NCI-H1105 treated with DMSO at 0.1 percent for 48 hours (cell line): ENCODE measurements at places on chromosomes 1 and 21.

DNA sequence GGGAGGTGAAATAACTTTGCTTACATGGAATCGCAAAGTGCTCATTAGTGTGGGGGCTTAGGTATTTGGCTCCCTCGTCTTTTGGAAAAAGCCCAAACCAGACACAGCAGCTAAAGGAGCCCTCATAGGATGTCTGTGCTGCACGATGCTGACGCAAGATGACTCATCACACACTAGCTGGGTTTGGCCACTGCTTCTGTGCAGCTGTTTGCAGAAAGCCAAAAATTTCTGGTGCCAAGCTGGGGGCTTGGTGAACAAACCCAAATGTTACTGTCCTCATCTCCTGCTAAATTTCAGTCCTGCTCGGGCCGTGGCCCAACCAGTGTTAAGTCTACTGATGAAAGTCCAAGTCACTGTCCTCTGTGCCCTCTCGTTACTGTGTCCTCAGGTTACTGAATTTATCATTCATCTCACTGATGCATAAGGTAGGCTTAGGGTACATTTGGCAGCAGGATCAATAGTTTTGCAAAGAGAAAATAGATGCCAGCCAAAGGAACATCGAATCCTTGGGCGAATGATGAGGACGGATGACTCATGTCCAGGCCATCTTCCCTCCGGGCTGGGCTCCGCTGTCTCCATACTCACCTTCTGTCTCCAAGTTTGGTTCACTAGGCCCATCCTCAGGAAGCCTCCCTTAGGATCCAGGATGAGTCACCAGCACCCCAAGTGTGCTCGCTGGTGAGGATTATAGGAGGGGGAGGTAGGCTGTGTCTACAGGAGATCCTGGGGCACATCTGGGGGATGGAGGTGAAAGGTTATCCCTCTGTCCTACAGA lies 177.7 kb downstream of the ADSS2 start:
- peak; percentile 2 for DNase-seq

DNA sequence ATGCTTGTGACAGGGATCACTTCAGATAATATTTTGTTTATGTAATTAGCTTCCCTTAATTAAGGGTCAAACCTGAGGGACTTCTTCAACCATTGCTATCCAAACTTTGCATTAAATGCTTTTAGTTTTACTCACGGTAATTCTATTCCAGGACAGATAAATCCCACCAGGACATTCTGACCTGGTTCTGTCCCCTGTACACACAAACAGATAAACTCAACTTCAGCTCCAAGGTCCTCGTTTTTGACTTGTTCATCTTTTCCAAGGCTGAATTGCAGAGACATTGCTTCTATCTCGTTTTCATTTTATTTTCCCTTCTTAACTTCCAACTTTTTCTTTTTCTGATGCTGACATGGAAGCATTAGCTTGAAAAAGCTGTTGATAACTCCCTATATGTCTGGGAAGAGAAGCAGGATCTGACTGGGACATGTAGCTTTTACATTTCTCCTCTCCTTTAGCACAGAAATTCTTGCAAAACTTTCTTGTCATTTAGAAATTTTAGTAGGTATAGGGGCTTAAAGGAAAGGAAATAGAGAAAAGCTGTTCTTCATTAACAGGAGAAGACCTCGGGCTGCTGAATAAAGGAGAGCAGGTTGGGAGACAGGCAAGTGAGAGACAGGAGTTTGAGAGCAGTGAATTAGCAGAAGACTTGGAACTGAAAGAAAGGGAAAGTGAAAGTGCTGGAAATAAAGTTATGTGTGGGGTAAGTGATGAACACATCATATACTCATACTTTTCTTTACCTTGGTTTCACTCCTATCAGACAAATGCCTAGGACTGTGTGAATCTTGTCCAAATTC lies 231.7 kb upstream of the B3GALT2 start:
- DNase-seq: no peak

GRCh38 chr1:198001776-198002408 lies 84.7 kb downstream of the LHX9 start:
- DNase-seq: no peak

DNA sequence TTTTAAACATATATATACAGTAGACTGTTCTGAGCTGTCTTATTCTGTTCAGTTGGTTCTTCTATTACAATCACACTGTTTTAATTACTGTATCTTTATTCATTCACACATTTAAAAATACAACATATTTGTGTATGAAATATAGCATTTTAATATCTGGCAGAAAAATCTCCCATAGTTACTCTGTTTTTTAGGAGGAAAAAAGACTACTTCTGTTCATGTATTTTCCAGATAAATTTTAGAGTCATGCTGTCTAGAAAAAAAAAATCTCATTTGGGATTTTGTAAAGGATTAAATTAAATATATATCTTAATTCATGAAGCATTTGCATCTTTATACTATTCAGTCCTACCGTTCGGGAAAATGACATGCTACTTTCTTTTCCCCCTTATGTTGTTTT lies 101.8 kb upstream of the CD34 start:
- no peak for DNase-seq

GRCh38 chr1:159993911-159994310 lies 37.9 kb downstream of the PIGM start:
- DNase-seq: peak; percentile 9

GRCh38 chr21:37564341-37564923 lies 197.9 kb downstream of the DYRK1A start:
- peak; percentile 70 for DNase-seq

GRCh38 chr1:84688463-84689061 lies 1.7 kb downstream of the SSX2IP start:
- no peak for DNase-seq
